ENCODE measurements at places on chromosomes 3 and 15.

DNA sequence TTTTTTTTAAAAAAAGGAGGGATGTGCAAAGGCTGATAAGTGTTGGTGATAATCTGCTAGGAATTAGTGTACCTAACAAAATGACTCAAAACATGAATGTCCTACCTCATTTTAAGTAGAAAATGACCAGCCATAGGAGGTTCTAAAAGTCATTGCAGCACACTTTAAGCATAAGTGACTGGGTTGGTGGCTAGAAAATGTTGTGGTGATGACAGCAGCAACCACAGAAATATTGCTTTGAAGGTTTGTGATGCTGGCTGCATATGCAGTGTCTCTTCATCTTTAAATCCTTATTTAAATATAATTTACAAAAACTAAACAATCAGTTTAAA is 55.2 kb downstream of the CMSS1 start:
- DNase-seq, result no peak

- DNase-seq, result no peak
These were observed 15.4 kb upstream of the ZNF774 start for GRCh38 chr15:90336705-90337141.

DNA sequence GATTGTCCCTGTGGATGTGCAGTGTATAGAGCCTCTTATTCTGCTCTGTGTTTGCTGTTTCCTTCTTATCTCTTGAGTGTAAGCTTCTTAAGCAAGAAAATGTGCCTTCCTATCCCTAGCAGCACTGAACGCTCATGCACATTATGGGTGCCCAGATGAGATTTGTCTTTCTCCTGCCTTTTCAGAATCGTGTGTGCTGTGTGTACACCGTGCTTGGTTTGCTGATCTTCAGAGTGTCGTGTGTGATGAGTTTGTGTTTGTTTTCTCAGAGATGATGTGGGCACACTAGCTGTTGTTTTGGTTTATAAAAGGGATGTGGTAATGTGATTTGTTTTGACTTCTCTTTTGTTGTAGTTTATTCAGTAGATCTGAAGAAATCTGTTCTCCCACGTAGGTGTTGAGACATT is 19.7 kb downstream of the GPR171 start:
- DNase-seq, result no peak

DNA sequence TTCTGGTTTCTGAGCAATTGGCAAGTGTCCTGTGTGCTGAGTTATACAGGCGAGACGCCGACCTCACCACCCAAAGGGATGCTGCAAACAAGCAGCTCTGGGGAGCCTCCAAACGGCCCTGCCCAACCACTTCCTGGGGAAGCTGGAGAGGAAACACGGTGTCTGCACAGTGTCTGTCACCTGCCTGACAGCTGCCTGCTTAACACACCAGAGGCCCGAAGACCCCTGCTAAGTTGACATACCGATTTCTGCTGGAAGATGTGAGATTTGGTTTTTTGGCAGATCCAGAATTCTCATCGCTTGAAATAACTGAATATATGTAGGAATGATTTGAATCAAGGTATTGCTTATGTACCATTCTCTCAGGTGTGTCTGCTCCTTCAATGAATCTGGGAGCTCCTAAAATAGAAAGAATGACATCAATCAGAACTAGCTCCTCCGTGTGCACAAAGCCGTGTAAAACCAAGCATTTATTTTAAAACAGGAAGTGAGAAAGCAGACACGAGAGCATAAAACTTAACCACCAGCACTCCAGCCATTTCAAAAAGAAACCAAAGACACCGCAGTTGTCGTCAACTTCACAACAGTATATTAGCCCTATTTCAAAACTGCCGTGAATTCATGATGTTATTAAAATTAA is 27.2 kb downstream of the LRRC2 start:
- DNase-seq, result peak; percentile 10
